ENCODE measurements at places on chromosomes 4 and X.

DNA sequence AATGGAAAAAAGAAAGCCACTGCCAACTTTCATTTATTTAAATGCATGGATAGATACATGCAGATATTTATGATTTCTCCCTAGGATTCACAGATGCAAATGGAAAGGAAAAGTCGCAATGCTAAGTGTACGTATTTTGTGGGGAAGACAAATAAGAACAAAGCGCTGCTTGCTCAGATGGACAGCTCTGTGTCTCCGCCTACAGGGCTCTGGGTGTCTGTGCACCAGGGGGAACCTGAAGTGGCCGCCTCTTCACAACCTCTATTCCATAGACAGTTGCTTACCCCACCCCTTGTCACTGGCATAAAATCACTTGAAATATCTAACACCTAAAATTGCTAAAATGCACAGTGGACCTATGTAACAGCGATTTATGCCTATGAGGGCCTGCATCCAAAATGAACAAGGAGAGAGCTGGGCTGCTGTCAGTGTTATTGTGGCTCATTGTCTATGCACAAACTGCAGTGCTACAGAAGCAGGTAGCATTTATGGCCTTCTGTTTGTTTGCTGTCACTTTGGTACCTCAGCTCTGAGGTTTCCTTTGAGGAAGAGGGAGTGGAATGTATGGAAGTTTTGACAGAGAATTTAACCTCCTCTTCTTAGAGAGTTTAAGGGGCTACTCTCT lies 58.6 kb upstream of the PAGE1 start:
- peak; percentile 56 for DNase-seq

GRCh38 chr4:171279131-171279530 lies 534.1 kb upstream of the GALNTL6 start:
- DNase-seq: no peak

- no peak for DNase-seq
Measured at GRCh38 chrX:149129767-149130166, 375.3 kb downstream of the IDS start.

DNA sequence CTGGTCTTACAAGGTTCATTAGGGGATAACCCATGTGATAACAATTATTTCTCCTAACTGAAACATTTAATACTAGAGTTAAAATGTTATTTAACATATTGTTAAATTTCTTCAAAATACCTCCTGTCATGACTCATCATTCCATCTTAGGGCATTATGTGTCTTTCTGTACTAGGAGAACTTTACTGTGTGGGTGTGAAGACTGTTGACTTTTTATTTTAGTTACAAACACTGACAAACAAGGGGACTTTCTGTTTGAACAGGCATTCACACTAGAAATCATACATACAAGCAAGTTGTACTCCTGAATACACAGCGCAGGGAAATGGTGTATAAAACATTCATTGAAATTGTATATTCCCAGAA lies 175.9 kb downstream of the FBXW7 start:
- DNase-seq: no peak

GRCh38 chrX:19372547-19373331 lies 29.0 kb downstream of the PDHA1 start:
- peak; percentile 19 for DNase-seq

GRCh38 chr4:154366956-154367355 lies 124.6 kb downstream of the DCHS2 start:
- no peak for DNase-seq

DNA sequence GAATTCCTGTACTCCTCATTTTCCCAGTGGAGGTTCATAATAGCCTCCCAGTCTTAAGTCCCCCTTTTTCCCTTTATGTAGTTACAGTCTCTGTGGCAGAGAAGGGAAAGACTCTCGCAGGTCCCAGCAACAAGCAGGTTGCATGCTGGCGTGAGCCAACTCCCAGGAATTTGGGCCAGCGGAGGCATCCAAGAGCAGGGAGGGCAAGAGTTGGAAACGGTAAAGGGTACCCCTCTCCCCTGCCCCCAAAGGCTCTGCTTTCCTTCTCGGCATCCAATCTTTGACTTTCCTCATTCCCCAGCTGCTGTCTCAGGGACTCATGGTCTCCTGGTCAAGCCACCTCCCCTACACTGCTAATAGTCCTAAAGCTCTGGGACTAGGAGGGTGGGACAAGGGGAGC lies 15.4 kb upstream of the HSFX2 start:
- DNase-seq: no peak

- DNase-seq: no peak
Measured at GRCh38 chrX:44675362-44676024, 132.8 kb upstream of the FUNDC1 start.

DNA sequence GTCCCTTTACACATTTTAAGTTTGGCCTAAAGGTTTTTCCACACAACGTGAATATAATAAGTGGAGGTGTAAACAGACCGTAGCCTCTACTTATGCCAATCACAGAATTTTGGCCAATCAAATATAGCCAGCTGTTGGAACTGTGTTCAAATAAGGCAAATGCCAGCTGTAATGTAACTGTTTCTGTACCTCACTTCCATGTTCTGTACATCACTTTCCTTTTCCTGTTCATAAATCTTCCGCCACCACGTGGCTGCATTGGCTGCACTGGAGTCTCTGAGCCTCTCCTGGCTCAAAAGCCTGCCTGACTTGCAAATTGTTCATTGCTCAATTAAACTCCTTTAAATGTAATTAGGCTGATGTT lies 105.1 kb upstream of the SMIM31 start:
- DNase-seq: no peak

GRCh38 chr4:53716471-53717063 lies 125.3 kb upstream of the LNX1 start:
- no peak for DNase-seq

- DNase-seq: no peak
Measured at GRCh38 chrX:110178179-110178865, 139.6 kb downstream of the AMMECR1 start.

DNA sequence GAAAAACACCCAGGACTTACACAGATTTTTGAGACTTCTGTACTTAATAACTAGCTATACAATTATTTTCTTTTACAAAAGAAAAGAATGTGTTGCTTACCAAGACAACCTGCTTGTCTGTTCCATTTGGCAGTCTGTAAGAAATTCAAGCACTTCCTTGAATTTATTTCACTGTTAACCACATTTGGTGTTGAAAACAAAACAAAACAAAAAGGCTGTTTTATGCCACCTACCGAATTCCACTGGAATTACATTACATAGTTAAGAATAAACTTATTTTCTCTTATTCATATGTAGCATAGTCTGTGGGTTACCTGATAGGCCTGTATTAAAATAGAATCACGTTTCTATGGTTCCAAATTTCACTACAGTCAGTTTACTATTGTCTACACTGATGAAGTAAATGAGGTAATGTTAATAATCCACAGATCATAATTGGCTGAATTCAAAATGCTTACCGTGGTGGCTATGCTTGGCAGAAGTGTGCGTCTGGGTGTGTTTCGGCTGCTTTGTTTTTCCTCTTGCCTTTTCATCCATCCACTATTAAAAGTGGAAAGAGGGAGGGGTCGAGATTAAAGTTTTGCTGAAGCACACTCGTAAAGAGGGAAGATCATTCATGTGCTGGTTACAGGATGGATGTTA lies at the start of gene TLR1:
Gene TLR1, minus strand, starts transcription at position 138 of the 642 bp plus-strand sequence. CDS start 5,960 bp downstream, outside the sequence.
- no peak for DNase-seq

- DNase-seq: no peak
Measured at GRCh38 chrX:9091258-9091657, 57.3 kb upstream of the FAM9B start.

GRCh38 chr4:119238068-119238722 lies 25.7 kb downstream of the USP53 start:
- DNase-seq: peak; percentile 23

DNA sequence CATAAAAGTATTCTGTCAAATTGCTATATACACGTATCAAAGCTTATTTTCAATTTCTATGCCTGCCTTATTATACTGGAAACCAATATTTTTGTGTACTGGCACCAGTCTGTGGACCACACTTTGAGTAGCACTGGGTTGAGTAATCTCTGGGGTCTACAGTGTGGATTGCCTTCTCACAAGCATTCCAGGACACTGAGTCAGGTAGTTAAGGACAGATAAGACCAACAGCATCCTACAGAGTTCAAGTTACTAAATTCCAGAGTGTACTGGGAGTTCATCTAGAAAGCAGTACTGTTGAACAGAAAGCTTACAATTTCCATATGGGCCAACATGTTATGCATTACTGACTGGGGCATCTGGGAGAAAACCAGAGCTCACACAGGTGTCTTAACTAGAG lies 61.8 kb downstream of the VMA21 start:
- no peak for DNase-seq

DNA sequence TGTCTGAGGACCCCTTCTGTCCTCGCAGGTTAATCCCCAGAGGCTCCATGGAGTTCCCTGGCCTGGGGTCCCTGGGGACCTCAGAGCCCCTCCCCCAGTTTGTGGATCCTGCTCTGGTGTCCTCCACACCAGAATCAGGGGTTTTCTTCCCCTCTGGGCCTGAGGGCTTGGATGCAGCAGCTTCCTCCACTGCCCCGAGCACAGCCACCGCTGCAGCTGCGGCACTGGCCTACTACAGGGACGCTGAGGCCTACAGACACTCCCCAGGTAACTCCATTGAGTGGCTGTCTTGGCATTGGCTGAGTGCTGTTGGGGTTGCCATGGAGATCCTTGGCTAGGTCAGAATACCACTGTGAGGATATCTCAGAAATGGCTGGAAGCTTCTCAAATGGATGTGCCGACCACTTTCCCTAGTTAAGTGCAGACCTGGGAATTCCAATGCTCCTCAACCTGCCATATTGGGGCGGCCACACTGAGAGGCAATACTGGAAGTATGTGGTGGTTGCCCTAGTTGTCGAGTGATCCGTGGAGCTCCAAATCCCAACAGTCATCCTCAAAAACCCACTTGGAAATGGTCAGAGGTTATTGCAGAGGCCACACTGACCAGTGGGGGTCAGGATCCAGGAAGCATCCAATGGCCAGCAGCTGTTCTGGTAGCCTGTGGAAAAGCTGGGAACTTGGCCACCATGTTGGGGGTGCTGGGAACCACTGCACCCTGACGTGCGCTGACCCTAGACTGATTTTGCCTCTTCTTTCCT lies 4.9 kb downstream of the GATA1 start:
- DNase-seq: no peak

DNA sequence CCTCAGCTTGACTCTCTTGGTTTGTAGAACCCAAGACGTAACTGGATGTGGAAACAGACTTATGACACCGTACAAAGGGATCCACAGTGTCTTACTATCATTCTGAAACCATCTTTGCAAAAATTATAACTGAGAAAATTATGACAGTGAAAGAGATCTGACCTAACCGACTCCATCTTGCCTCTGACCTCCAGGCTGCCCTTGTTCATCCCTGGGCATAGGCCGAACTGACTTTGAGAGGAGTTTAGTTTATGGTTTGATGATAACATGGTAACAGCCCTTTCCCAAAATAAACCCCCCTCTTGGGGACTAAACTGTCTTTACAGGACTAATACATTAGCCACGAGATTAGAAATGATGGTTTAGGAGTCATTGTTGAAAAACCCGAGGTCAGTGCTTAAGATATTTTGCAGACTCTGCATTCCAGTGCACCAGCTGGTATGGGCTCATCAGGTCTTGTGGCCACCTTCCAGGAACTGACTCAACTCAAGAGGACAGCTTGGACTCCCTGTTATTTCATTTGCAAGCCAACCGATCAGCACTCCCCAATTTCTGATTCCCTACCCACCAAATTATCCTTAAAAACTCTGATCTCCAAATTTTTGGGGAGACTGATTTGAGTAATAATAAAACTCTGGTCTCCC lies 49.6 kb downstream of the CASP3 start:
- DNase-seq: no peak

DNA sequence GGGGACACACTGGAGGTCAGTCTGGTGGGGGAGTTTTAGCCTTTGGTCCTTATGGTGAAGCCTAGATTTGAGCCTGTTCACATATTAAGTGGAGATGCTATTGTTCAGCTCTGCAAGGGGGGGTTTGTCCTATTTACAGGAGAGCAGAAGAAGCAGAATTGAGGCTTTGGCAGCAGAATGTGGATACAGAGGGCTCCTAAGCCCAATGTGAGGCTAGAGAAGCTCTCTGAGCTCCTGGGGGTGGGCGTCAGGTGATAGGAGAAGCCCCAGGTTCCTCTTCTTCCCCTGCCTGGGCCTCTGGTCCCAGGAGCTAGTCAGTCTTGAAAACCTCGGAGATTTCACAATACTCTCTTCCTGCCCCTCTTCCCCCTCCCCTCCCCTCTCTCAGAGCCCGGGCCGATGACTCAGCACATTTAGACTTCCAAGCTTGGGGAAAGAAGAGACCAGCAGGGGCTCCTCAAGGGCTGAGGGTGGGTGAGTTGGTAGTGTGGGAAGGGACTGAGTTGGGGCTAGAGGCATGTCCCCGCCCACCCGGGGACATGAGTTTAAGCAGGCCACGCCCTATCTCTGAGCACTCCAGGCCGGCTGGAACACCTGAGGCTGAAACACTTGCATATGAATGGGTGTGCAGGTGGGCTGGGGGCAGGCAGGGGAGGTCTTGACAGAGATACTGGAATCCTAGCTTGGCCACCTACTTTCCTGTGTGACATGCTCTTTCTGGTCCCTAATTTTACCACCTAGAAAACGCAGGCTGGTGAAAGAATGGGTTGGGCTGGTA lies 3.4 kb downstream of the TFE3 start:
- peak; percentile 65 for DNase-seq

DNA sequence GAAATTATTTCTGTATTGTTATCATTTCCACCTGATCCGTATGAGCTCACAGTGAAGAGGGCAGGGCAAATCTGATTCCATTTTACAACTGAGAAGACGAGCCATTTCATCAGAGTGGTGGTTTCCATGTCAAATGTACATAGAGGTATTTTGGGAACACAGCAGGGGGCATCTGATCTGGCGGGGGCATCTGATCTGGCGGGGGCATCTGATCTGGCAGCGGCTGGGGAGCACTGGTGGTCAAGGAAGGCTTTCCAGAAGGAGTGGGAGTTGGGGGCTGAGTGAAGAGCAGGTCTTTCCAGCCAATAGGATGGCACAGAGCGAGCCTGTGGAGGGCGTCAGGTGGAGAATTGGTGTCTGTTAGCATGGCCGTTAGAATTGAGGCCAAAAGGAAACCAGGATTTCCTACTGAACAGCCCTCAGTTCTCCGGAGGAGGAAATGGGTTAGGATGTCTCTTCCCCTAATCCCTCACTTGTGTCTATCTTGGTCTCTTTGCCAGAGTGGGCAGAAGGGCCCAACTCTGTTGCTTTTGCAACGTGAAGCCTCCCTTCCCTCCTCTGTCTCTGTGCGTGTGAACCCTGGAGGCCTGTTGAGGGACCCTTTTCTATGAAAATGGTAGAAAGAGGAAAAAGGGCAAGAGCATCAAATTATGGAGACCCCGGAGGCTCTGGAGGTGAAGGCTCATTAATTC lies 41.3 kb downstream of the RHOH start:
- peak; percentile 41 for DNase-seq

DNA sequence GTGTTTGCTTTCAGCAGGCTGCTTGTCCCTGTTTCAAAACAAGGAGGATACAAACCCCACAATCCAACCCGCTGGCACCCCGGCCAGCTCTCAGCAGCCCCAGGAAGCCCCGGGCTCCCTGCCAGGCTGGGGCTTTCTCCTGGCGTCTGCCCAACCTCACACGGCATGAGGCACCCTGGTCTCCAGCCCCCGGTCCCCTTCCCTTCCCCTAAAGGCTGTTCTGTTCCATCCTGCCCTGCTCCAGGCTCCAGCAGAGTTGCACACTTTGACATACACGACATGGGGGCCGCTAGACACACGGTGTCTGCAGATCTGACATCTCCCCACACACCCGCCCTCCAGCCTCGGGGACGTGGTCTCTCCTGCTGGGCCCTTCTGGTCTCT lies 107.7 kb upstream of the ADRA2C start:
- no peak for DNase-seq

GRCh38 chr4:119861731-119862130 lies 204.9 kb downstream of the MAD2L1 start:
- DNase-seq: no peak

All from stimulated activated CD4-positive, alpha-beta T cell treated with anti-CD3 and anti-CD28 coated beads, Interleukin-15, amount 100 ng/mL, for 24 hours (primary cell).